ENCODE measurements at places on chromosomes 2 and 18. TPM values are rescaled to one million over a fixed set of nuclear protein-coding genes. Genes with fewer than 3 reads are reported as not detected.

- no peak overlapping the region for H3K27ac ChIP-seq
- H3K36me3 ChIP-seq, result no peaks in the 10 kb centered on the region
- DNase-seq, result no peak
Measured at GRCh38 chr2:138964418-138964817, 184.2 kb upstream of the NXPH2 start.

DNA sequence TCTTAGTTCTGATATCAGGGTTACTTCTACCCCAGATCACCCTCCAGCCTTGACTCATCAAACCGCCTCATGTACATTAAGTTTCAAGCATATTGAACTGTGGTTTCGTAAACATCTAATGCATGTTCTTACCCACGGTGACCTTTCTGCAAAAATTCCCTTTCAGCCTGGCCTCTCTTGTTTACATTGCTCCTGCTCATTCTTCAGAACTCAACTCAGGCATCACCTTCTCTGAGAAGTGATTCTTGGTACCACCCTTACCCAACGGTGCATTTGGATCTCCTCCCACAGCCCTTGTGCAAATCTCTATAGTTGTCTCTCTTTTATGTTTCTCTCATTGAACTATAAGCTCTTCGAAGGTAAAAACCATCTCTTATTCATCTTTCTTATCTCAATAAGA, 503.1 kb upstream of the PKDCC start:
- H3K4me1 ChIP-seq, result no peaks in the 10 kb centered on the region
- H3K27ac ChIP-seq, result no peak overlapping the region
- no peaks in the 10 kb centered on the region for H3K27me3 ChIP-seq
- DNase-seq, result no peak
- no peaks in the 10 kb centered on the region for H3K36me3 ChIP-seq

DNA sequence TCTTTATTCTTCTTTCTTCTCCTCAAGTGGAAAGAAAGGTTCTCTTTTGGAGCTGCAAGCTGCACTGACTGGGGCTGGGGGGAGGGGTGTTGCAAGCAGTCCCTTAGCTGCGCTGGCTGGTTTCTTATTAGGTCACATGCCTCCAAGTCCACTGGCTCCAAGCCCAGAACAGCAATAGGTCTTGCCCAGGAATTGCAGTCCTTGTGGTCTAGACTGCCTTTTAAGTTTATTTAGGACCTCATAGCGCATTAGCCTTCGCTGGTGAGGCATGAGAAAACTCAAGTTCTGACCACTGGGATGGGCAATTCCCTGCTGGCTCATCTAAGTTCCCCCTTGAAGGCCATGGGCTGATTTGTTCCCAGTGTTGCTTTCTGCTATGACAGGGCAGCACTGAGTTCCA, 138.6 kb upstream of the SCN7A start:
- DNase-seq, result no peak
- no peak overlapping the region for H3K4me3 ChIP-seq
- no peak overlapping the region for H3K27ac ChIP-seq
- no peaks in the 10 kb centered on the region for H3K27me3 ChIP-seq
- H3K36me3 ChIP-seq, result no peaks in the 10 kb centered on the region

- no peak for DNase-seq
- no peak overlapping the region for H3K27ac ChIP-seq
- no peak overlapping the region for H3K4me3 ChIP-seq
- H3K36me3 ChIP-seq, result no peaks in the 10 kb centered on the region
- H3K27me3 ChIP-seq, result no peaks in the 10 kb centered on the region
Measured at GRCh38 chr2:207251573-207252192, 85.9 kb upstream of the KLF7 start.

- no peak overlapping the region for H3K4me3 ChIP-seq
- no peaks in the 10 kb centered on the region for H3K36me3 ChIP-seq
- no peak overlapping the region for H3K27ac ChIP-seq
- H3K4me1 ChIP-seq, result no peaks in the 10 kb centered on the region
- no peak for DNase-seq
Measured at GRCh38 chr2:11681722-11682589, 12.0 kb upstream of the NTSR2 start.

GRCh38 chr2:10080536-10081304, 509 bp upstream of the CYS1 start:
- peak overlapping the region; percentile 21 for H3K27ac ChIP-seq
- peaks cover 5% of the 10 kb centered on the region for H3K4me1 ChIP-seq
- peak overlapping the region; percentile 64 for H3K4me3 ChIP-seq
- peaks cover 5% of the 10 kb centered on the region for H3K27me3 ChIP-seq

DNA sequence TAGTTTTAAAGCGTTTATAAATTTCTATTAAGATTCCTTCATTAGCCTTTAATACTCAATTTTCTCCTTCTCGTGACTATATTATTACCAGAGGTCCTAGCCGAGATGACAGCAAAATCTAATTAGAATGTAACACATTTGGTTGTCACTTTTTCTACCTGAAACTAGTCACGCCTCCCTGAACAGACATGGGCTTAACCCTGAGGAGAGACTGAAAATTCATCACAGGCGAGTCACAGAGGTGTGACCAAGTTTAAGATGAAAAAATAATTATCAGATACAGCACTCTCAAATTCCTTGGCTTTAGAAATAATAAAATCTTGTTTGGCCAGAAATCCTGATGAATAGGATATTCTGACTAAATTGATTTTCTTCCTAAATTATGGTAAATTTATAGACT, 834.4 kb upstream of the SLC39A10 start:
- H3K27me3 ChIP-seq, result no peaks in the 10 kb centered on the region
- H3K4me3 ChIP-seq, result no peak overlapping the region
- H3K36me3 ChIP-seq, result no peaks in the 10 kb centered on the region
- DNase-seq, result no peak
- H3K4me1 ChIP-seq, result no peaks in the 10 kb centered on the region

GRCh38 chr2:189127756-189128155, 51.8 kb downstream of the COL5A2 start:
- H3K27ac ChIP-seq, result no peak overlapping the region
- no peak for DNase-seq
- H3K27me3 ChIP-seq, result no peaks in the 10 kb centered on the region
- H3K4me1 ChIP-seq, result peaks cover 3% of the 10 kb centered on the region
- no peak overlapping the region for H3K4me3 ChIP-seq

DNA sequence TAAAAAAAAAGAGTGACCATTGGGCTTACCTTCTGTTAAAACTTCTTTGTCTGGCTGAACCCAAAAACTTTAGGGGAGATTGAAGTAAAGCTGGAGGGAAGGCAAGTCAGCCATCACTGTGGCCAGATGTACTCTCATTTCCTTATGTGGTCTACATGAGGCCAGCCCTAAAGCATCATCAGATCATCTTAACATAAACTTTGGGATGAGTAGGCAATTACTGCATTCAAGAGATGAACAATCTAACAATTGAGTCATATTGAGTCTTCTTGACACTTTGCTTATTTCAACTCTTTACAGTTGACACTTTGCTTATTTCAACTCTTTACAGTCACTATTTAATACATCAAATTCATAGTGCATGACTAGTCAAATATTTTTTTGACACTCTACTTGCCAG, 155.6 kb downstream of the QPCT start:
- peaks cover 26% of the 10 kb centered on the region for H3K4me1 ChIP-seq
- H3K27me3 ChIP-seq, result no peaks in the 10 kb centered on the region
- H3K27ac ChIP-seq, result no peak overlapping the region
- no peaks in the 10 kb centered on the region for H3K36me3 ChIP-seq

DNA sequence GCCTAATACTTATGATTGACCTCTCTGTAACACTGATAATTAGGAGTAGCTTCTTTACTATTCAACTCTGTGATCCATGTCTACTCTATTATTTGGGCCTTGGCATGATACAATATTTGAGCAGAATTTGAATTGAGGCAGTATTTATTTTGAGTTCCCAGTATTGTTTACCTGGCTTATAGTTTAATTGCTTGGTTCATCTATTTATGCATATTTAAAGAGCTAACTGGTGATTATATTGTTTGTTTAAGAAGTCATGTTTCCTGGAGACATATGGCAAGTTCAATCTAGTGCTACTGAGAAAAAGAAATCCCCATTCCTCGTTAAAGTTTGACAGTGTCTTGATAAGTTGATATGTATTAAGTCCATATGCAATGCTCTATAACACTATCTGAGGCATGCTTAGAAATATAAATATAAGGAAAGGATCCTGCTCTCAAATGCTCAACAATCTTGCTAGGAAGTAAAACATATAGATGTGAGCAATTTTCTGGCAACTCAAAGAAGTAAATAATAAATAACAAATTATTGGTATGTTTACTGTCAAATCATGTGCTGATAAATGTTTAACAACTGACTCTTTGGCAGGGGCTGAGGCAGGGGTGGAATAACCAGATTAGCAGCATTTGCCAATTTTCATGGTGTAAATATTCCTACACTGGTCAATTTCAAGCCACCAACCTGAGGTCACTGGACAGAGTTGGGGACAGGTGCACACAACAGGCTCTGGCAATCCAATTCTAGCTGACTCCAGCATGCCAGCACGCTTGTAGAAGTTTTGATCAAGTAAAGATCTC, 430.2 kb upstream of the PIK3C3 start:
- no peak overlapping the region for H3K4me3 ChIP-seq
- no peaks in the 10 kb centered on the region for H3K4me1 ChIP-seq
- no peaks in the 10 kb centered on the region for H3K27me3 ChIP-seq
- no peak overlapping the region for H3K27ac ChIP-seq
- DNase-seq, result no peak

DNA sequence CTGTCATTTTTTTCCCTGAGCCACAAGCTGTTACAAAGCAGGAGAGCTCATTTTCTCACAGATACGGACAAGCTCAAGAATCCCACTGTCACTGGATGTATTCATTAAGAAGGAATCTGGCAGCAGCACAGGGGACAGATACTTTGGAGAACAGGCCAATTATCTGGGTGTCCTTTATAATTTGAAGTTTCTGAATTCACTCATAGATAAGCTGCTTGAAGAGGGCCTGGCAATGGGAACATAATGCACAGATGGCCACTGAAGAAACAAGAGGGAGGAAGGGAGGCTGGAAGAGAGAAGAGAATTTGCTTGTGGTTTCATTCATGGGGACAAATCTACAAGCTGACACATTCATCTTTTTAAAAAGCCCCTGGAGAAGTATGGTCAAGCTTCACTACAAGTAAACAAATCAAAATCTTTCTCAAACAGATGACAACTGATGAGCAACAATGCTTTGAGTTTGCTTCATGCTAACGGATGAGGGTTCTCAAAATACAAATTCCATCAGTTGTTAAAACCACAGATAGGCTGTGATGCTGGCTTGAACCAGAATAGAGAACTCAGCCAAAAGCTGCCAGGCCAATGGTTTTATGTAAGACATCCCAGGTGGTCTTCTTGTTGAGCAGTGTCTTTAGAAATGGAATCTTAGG, 11.9 kb downstream of the BCL2 start:
- peak overlapping the region; percentile 69 for H3K27ac ChIP-seq
- no peaks in the 10 kb centered on the region for H3K27me3 ChIP-seq
- H3K4me3 ChIP-seq, result no peak overlapping the region
- H3K36me3 ChIP-seq, result no peaks in the 10 kb centered on the region
- peaks cover 58% of the 10 kb centered on the region for H3K4me1 ChIP-seq

GRCh38 chr2:227453810-227454209, 18.1 kb upstream of the AGFG1 start:
- H3K27ac ChIP-seq, result no peak overlapping the region
- no peaks in the 10 kb centered on the region for H3K4me1 ChIP-seq
- no peak for DNase-seq
- H3K4me3 ChIP-seq, result no peak overlapping the region
- H3K27me3 ChIP-seq, result no peaks in the 10 kb centered on the region

DNA sequence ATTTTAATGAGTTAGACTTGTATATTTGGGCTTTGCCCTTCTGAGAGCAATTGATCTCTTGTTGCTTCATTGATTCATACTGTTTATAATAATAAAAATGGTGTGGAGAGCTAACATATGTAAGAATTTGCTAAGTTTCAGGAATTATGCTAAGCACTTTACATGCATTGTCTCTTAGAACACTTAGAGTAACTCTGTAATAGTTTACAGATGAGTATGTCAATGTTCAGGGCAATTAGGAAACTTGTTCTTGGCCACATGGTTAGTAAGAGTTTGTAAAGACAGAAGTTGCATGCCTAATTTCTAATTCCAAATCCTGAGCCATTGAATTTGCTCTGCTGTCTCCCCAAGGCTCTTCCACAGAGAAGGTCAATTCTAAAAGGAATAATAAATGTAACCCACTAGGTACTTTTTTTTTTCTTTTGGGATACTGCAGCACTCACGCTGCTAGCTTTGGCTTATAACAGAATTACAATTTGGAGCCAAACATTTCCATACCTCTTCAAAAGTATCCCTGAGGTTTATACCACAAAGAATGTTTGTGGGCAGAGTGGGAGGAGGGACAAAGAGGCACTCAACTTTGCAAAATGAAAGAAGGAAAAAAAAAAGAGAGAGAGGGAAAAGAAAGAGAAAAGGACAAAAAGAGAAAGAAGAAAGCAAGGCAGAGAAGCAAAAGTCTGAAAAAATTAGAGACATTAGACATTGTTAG, 232.4 kb downstream of the CALCRL start:
- no peak overlapping the region for H3K4me3 ChIP-seq
- H3K27ac ChIP-seq, result no peak overlapping the region
- no peaks in the 10 kb centered on the region for H3K4me1 ChIP-seq
- no peaks in the 10 kb centered on the region for H3K36me3 ChIP-seq
- no peak for DNase-seq

DNA sequence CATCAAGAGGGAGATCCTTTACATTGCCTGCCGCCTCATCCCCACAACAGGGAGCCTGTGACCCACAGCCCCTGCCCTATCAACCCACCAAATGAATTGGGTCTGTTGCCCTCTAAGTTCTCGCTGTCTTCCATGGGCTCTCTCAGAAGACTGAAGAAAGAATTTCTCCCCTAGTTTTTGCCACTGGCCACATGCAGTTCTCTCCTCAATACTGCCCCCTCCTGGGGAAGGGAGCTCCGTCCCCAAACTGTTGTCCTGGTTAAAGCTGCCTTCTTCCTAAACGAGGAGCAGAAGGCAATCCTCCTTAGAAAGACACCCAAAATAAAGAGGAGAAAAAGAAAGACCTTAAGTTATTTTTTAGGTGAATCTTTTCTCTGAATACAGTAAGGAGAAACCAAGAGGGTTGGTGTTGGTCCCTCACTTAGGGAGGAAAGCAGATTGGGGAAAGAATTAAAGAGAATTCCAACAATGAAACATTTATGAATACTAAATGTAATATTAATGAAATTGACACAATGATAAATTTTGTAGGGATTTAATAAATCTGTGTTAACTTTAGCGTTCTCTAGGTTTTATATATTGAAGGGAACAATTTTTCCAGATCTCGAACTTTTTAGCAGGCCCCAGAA, 31.1 kb upstream of the SATB2 start:
- H3K27me3 ChIP-seq, result peaks cover 56% of the 10 kb centered on the region
- H3K4me3 ChIP-seq, result no peak overlapping the region
- DNase-seq, result no peak
- H3K36me3 ChIP-seq, result no peaks in the 10 kb centered on the region
- H3K4me1 ChIP-seq, result no peaks in the 10 kb centered on the region

GRCh38 chr2:30147196-30147714, 448 bp downstream of the YPEL5 start:
- H3K27me3 ChIP-seq, result no peaks in the 10 kb centered on the region
- peaks cover 31% of the 10 kb centered on the region for H3K4me1 ChIP-seq
- H3K4me3 ChIP-seq, result peak overlapping the region; percentile 73
- DNase-seq, result peak; percentile 11

DNA sequence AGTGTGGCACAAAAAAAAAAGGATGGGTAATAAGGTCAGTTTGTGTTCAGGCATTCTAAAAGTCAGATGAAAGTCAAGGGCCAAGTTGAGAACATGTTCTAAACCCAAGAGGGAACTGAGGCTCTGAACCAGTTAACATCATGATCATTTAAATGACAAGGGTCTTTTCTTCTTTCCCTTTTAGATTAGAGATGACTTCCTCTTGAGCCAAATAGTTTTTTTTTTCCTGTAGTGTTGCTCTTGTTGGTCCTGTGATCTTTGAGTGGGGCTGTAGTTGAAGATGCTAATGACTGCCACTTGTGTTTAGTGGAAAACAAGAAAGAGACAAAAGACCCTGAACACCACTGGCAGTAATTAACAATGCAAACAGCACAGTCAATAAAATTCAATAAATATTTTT, 482.7 kb upstream of the SYT4 start:
- H3K27ac ChIP-seq, result no peak overlapping the region
- no peaks in the 10 kb centered on the region for H3K4me1 ChIP-seq
- H3K4me3 ChIP-seq, result no peak overlapping the region

Gene LOXHD1
- total RNA-seq, result 0.92 TPM

Gene PLB1
- total RNA-seq, result 1.4 TPM

Gene CBLN2
- not detected for total RNA-seq
